ENCODE measurements at places on chromosomes 5 and 9.

DNA sequence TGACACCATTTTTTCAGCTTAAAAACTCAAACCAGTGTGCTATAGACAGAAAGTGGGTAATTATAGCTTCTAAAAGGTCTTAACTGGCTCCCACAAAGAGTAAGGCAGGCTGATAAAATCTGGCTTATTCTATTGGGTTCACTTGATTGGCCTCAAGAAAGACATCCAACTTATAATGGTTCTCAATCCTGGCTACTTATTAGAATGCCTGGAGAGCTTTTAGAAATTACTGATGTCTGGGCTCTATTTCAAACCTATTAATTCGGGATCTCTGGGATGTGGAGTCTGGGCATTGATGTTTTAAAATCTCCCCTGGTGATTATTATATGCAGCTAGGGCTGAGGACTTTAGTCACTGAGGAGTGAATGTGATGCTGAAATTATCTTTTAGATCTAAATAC, 188.0 kb downstream of the TARS1 start:
- DNase-seq = no peak

- DNase-seq = no peak
These were observed 680.7 kb downstream of the PRR16 start for GRCh38 chr5:121144764-121145163.

- DNase-seq = no peak
These were observed 31.9 kb upstream of the STING1 start for GRCh38 chr5:139514486-139514856.

DNA sequence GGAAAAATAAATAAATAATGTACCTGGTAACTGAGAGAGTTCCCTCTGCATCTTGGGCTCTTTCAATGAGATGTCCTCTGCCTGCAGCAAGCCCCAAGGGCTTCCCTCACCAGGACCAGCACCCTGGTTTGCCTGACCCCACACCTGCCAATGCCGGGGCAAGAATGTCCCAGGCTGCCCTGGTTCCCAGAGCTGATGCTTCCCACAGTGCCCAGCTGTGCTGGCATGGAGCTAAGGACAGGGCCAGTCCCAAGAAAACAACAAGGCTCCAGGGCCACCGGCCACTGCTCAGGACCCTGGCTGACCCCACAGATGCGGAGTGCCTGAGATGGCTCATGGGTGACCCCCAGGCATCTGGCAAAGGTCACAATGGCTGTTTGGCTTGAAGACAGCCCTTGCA, 123.5 kb downstream of the KCNIP1 start:
- DNase-seq = no peak

- DNase-seq = no peak
These were observed 418.8 kb downstream of the TLE4 start for GRCh38 chr9:79990536-79990935.
